Kidney (tissue), 22 donors: ENCODE measurements at places on chromosomes 2 and 18. TPM values are rescaled to one million over a fixed set of nuclear protein-coding genes. Genes with fewer than 3 reads are reported as not detected.

The OR6B2 gene
- total RNA-seq = not detected

The COL6A3 gene
- 59.5 TPM for total RNA-seq

DNA sequence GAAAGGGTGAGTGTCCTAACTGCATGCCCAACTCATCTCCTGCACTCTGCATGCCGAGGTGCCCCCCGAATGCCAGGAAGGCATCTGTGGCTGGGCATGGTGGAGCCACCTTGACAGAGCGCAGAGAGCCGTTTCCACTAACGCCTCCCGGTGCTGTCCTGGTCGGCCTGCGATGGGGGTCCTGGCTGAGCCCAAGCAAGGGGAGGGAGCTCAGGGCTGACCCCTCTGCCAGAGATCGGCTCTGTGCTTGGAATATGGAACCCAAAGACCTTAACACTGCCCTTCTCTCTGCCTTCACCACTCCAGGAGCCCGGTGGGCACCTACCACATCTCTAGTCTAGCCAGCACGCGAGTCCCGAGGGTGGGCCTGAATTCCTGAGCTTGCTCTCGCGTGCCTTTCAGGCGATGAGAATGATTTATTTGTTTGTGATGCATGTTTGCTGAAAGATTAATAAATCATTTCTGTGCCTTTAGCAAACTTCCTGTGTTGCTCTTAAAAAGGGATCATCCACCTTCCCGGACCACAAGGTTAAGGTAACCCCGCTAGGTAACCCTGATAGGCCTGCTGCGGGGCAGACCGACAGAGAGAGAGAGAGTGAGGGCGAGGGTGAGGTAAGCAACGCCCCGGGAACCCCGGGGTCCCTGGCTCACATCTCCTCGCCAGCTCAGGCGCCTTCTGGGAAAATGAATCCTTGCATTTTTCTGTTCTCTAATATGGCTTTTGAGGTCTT is 35.3 kb downstream of the PDIA6 start:
- DNase-seq = no peak

- DNase-seq = no peak
Observed at GRCh38 chr18:5457462-5457957, 86.3 kb downstream of the EPB41L3 start.

DNA sequence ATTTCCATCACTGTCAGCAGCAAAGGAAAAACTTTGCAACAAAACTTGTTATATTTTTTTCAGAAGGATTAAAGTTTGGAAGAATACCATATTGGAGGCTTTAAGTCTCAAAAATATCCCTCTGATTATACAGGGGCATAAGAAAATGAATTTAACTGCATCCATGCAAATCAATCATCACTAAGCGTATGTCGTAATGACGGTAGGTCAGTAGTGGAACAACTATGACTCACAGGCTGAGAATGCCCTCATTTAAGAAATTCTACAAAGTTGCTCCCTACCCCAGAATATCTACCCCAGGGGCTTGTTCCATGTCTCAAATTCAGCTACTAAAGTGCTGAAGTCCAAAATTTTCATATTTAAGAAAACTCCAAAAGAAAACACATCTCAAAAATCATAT is 12.5 kb upstream of the NAB1 start:
- DNase-seq = no peak
